Effector memory CD4-positive, alpha-beta T cell (primary cell): ENCODE measurements at places on chromosomes 16 and 17.
A peak's percentile ranks its signal among the peaks of the same experiment; 100 is the strongest.

DNA sequence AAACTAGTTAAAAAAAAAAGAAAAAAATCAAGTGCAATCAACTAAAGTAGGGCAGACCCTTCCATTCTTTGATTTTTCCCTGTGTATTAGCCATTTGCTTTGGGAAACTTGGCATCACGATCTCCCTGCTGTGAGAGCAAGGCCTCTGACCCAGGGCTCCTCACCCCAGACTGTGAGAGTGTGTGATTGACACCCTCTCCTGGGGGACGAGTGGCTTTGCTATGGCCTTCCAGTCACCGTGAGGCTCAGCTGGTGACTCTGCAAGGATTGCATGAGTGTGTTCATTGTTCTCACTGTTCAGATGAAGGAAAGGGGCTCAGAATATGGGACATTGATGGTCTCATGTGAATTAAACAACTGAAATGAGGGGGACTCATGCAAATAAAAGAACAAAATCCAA, 69.0 kb upstream of the BCAR1 start:
- DNase-seq: no peak

DNA sequence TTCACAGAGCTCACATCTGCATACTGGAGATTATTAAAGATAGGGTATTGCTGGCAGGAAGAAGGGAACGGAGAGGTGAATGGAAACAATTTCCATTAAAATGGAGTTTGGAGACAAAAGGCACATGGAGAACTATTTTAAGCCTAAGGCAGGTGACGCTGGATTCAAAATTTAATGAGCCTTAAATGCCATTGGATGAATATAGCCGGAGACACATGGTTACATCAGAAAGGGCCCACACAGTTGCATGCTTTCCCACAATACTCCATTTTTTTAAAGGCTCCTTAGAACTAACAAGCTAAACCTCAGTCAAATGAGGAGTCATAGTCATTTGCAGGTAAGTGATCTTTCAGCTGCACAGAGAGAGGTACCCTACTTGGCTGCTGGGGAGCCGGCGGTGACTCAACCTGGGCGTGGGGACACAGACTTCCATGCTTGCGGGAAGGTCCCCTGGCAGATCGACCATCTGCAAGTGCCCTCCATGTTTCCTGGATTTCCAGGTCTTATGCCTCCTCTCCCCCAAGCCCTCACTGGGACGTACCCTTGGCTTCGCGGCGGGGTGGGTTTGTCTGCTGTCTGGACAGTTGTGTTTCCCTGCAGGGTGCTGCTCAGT, 259.2 kb downstream of the CBLN1 start:
- no peak for DNase-seq

DNA sequence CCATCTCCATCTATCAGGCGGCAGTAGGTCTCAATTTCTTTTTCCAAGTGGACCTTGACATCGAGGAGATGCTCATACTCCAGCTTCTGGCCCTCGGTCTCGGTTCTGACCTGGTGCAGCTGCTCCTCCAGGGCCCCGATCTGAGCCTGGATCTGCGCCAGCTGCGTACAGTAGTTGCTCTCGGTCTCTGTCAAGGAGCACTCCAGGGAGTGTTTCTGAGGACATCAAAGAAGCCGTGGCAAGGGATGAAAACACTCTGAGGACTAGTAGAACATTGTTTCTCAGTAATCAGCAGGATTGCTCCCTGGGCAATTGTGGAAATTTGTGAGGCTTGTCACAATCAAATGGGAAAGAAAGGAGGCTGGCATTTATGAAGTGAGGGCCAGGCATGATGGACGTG, 5.9 kb downstream of the KRT28 start:
- no peak for DNase-seq

- DNase-seq: peak; percentile 18
Measured at GRCh38 chr17:75487351-75488070, 27.8 kb downstream of the CASKIN2 start.

DNA sequence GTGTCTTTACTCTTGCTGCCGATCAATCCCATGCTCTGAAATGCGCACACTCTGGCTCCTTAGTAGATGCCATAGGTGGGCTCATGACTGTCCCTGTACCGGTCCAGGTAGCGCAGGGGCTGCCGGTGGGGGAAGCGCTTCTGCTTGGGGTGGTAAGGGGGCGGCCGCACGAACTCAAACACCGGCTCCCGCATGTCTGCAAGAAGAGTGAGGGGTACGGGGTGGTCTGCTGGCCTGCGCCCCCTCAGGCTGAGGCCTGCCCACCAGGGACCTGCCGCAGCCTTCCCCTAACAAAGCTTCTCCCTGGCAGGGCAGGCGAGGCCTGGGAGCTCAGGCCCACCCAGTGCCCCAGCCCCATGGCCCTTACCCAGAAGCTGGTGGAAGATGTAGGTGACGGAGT, 2.0 kb upstream of the TRIM65 start:
- DNase-seq: no peak

DNA sequence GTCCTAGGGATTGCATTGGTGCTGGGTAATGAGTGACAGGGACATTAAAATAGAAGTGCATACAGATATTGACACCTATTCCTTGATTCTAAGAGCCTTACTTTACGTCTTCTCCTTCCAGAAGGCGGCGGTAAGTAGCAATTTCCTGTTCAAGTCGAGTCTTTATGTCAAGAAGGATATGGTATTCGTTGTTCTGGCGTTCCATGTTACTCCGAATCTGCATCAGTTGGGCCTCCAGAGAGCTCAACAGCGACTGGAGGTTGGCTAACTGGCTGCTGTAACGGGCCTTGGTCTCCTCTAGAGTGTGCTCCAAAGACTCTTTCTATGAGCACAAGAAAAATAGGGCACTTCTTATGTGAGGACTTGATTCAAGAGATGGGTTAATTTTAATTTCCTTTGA, 7.0 kb downstream of the KRT20 start:
- no peak for DNase-seq

- no peak for DNase-seq
Measured at GRCh38 chr16:28151180-28151579, 60.6 kb downstream of the XPO6 start.

DNA sequence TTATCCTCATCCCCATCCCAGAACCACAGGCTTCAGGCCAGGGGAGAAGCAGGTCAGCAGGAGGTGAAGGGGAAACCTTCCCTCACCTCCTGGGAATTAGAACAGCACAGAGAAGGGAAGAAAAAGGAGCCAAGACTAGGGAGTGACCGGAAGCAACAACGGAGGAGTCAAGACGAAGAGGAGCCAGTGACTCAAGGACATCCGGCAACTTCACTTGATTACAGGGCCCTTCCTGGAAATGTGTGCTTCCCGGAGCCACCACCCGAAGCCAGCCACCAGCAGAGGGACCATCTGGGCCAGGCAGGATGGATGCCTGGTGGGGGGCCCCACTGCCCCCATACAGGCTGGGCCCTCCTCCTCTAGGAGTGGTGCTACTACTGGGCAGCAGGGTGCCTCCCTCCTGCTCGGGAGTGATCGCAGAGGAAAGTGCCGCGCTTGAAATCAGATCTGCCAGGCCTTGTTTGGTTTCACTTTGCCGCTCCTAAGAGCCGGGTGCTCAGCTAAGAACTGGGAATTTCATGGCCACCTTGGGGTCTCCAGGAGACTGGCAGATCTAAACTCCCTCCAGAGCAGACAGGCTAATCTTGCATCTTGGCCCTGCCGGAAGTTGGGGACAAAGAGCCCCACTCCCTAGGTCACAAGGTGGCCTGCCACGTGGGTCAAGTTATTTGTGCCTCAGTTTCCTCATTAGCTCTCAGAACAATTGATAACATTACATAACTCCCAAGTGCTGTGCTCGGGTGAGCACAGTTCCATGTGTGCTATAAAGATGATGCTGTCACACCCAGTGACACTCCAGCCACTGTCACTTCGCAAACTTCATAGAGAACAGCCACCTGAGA, 6.6 kb downstream of the CDC42EP4 start:
- DNase-seq: no peak

GRCh38 chr17:70498631-70499030, 329.3 kb downstream of the KCNJ2 start:
- DNase-seq: no peak

- no peak for DNase-seq
Measured at GRCh38 chr16:2527071-2527783, 4.0 kb downstream of the CEMP1 start.

DNA sequence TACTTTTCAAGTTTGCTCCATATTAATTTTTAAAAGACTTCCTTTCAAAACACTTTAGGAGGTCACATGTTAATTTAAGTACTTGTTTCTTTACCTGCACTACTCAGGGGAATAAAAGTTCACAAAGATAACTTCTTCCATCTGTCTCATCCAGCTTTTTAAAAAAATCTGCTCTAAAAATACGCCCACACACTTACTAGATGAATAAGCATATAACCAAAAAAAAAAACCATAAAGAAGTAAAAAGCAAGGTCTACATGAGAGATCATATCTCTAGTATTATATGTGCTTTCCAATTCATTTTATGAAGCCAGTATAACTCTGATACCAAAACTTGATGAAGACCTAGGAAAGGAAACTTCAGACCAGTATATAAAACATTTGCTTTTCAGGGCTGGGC, 17.2 kb downstream of the SKAP1 start:
- no peak for DNase-seq

DNA sequence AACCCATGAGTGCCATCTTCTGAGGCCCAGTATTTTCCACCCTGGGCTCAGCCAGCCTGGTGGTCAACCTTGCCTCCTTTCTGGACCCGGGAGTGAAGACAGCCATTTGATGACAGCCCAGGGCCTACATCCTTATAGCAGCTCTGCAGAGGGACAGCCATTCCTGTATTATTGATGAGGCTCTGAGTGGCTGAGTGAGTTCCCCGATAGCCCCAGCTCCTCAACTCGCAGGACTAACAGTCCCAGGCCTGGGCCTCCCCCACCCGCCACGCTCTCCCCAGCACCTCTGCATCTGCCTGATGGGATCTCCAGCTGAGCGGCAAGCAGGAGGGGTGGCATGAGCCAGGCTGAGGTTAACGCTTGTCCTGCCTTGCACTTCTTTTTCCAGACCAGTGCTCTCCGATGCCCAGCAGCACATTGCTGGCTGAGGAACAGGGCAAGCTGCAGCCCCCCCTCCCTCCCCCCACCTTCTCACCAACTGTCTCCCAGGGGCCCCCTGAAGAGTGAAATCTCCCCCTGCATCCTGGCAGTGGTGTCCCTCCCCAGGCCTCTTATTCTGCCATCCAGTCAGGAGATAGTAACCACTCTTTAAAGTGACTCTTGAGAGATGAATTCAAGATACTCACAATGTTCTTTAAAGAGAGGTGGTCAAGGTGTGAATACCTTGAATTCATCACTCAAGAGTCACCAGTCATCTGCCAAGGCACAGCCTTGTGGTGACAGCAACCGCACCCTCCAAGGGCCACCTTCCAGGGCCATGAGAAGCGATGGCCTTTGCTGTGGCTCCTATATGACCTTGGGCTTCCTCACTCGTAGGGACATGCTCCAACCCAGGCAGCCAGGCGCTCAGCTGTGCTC, 23.5 kb downstream of the CACNG5 start:
- DNase-seq: no peak

DNA sequence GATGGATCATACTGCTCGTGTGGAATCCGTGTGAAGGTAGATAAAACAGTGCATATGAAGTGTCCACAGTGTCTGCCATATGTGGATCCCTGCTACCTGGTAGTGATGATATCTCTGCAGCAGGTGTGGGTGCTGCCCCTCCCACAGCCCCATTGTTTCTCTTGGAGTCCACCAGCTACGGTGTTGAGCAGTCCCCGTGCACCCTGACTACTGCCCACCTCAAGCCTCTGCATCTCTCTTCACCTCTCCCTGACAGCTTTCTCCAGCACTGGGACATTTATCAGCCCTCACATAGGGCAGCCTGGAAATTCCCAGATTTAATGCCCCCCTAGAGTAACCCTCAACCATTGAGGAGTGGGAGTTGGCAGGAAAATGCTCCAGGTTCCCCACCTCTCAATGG, 244.7 kb downstream of the IRF8 start:
- DNase-seq: no peak

GRCh38 chr17:72715906-72716572, 376.4 kb downstream of the SLC39A11 start:
- DNase-seq: no peak

DNA sequence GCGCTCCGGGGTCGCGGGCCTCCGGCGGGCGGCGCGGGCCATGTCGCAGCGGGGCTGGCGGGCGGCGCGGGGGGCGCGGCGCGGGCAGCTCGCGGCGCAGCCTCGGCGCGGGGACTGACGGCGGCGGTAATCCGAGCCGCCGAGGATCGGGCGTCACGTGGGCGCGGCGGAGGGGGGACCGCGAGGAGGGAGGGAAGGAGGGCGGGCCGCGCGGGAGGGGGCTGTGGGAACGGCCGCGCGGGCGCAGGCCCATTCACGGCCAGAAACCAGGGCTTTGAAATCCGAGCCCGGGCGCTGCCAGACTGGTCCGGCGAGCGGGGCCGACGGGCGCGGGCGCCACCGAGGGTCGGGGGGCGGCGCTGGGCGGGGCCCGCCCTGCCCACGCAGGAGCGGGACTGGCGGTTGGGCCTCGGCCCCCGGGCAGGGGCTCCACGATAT, at the start of gene MTSS2:
Gene MTSS2, minus strand, starts transcription at position 116 of the 438 bp plus-strand sequence. CDS start 262 bp downstream, outside the sequence.
- DNase-seq: no peak

DNA sequence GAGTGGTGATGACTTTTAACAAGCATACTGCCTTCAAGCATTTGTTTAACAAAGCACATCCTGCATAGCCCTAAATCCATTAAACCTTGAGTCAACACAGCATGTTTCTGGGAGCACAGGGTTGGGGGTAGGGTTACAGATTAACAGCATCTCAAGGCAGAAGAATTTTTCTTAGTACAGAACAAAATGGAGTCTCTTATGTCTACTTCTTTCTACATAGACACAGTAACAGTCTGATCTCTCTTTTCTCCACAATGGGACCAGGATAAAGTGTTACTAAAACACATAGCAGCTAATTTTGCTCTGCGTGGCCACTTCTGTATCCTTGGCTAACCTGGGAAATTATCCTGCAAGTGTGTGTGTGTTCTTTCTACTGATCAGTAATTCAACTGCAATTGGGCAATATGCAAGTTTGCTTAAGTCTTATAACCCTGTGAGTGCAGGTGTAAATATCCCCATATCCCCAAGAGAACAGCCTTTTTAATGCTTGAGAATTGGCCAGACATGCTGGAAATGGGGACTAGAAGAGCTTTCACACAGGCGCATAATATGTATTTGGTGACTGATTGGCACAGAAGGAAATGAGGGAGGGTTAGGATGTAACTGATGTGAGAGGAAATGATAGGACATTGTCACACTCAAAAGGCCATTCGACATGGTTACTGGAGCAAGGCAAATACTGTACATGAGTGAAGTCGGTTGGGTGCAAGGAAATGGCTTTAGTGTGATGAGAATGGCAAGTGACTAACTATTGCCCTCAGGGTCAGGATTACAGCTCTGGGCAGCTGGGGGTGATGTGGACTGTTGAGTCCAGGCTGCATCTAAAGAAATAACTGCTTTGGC, 10.8 kb upstream of the ANKS4B start:
- DNase-seq: no peak

DNA sequence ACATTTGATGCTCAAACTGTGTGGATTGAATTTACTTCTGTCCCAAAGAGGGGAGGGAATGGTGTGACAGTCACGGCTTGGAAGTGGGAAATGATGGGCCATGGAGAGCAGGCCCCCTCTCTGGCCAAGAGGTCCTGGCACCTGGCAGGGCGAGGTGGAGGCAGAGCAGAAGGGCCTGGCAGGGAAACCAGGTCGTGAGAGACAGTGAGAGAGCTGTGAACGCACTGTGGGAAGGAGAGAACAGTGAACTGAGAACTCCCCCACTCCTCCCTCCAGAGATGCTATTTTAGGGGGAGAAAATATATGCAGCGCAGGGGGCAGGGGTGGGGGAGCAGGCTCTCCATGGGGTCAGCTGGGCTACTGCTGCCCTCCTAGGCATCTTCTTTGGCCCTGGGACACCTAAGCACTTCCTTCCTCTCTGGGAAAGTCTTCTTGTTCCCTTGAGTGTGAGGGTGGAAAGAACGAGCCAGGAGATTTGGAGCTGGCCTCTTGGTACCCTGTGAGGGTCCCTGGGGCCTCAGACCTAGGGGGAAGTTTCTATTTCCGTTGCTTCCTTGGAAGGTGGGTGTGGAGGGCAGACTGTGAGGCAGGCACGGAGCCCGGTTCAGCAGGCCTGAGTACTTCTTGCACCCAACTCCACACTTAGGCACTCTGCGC, 17.2 kb upstream of the TBX21 start:
- no peak for DNase-seq
